Urothelium cell line (cell line): ENCODE measurements at places on chromosomes 12 and 14.
A peak's percentile ranks its signal among the peaks of the same experiment; 100 is the strongest.

DNA sequence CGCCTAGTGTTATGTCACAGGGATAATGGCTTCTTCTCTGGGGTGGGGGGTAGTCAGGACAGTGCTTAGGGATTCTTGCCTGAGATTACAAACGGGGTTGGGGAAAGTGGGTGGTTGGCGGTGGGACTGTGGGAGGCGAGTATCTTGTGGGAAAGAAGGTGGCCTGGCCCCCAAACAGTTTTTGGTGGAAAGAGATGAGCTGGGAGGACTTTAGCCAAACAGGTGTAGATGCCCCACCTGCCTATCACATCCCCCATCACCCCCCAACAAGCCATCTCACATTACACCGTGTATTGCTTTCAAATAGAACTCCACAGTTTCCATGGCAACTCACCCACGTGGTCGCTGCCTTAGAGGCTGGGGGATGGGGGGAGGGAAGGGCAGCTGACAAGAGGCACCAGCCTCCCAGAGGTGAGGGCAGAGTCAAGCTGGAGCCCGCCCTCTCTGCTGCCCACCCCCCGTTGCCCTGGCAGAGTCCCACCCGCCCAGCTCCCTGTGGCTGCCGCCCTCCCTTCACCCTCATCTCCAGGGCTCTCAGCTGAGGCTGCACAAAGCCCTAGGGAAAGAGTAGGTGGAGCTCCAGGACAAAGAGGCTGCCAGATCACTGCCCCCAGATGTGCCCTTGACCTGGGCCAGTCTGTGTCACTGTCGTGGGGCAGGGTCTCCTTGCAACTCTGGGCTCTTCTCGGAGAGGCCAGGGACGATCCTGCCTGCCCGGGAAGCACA is 98.3 kb downstream of the LRRC74A start:
- peak; percentile 63 for DNase-seq

DNA sequence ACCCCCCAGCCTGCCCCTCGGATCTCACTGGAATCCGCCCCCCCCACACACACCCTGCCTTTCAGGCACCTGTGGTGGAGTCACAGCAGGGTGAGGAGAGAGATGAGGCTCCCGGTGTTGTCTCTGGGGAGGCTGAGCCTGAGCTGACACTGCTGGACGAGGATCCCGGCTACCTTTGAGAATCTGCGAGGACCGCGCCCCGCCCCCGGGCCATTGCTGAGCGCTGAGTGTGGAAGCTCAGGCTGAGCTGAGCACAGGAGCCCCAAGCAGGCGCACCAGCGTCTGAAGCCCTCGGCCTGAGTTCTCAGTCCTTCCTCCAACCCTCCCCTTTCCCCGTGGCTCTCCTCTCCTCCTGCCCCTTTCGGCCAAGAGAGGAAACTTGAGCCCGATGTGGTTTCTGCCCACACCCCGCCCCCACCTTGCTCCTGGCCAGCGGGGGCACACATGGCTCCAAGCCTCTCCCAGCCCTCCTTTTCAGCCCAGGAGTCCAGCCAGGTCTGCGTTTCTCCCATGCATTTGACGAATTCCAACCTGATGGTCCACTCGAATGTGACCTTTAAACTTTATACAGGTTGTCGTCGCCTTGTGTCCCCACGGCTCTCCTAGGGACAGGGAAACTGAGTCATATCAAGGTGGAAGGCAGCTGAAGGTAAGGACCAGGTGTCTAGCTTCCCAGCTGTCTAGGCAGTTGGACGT is at the start of gene NFE2:
NFE2 (minus strand) TSS at position 284 of the 696 bp plus-strand sequence. CDS start 5,767 bp downstream, outside the sequence.
- DNase-seq, result peak; percentile 71

DNA sequence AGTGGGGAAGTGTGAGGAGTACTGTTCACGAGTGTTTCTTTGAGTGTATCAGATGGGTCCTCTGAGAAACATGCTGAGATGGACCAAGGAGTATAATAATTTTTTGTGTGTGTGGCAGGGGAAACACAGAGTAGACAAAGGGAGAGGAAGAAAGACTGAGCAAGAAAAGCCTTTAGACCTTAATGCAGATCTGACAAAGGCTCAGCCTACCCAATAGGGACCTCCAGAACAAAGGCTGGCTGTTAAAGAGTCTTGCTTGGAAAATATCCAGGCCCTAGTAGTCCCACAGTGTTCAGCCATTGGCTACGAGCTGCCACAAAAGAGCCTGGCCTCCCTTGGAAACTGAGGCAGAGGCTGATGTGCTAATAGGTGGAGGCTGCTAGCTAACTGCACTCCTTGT is 13.5 kb downstream of the COQ5 start:
- DNase-seq, result no peak

GRCh38 chr12:4984971-4985370 is 58.7 kb upstream of the KCNA5 start:
- DNase-seq, result no peak

- DNase-seq, result no peak
Measured at GRCh38 chr12:51163795-51164194, 9.1 kb downstream of the TFCP2 start.

- DNase-seq, result no peak
Measured at GRCh38 chr14:22819151-22819988, 4.1 kb upstream of the SLC7A7 start.

DNA sequence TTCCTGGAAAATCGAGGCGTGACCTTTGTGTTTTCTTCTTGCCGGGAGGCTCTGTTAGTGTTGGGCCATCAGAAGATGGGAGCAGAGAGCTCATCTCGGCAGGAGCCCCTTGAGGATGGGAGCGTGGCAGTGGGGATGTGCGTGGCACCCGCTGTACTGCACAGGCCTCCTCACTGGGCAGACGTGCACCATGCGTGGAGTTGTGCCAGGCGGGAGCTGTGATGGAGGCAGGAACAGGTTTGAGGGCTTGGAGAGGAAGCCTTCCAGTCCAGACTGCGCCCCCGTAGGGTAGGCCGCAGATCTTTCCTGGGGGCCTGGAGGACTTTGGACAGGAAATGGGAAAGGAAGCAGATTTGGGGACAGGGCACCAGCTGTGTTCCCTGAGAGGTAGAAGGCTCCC is 197.5 kb downstream of the TSPAN9 start:
- DNase-seq, result no peak

- DNase-seq, result no peak
Measured at GRCh38 chr12:51246254-51246853, 7.7 kb downstream of the DAZAP2 start.

GRCh38 chr14:63777024-63777423 is 49.2 kb upstream of the SGPP1 start:
- DNase-seq, result peak; percentile 72

DNA sequence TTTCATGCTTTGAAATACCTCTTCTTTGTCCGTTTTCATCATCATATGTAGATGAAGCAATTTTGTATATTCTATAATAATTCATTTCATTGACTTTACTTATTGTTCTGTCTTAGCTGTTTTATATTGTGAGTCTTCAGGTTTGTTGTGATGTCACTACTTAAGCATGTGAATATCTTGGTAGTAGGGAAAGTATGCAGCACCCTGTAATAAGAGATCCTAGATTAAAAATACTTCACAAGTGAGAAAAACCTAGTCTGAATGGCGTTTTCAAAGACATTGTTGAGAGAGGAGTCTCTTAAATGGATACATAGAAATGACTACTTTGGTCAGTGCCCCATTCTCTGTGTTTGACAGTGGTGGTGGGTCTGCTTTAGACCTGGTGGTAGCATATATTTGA is 61.4 kb downstream of the SLC16A7 start:
- no peak for DNase-seq

GRCh38 chr12:124286414-124286813 is 8.5 kb upstream of the RFLNA start:
- no peak for DNase-seq

DNA sequence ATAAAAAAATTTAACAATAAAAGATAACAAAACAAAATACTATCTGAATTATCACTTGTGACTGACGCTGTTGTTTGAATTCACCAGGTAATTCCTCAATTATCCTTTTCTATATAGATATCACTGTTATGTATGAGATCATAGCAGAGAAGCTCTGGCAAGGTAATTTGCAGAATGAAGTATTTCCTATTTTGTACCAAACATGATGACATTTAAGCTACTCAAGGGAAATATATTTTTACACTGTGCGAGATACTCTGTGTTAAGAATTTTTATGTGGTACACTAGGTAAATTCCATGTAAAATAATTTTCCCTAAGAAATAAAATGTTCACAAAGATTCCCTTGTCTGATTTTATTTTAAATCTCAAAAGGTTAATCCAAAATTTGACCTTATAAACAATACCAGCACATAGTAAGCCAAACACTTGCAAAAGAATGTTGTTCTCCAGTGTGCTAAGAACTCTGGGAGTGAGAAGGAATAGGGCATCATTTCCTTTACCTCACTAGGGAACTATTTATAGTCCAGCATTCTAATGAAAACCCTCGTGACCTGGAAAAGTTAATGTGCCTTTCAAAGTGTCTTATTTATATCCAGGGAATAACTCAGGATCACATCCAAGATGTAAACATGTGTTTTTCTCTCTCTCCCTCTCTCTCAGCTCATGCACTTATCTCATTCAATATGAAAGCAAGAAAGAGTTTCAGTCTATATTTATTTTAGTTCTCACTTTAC is 115.2 kb upstream of the RAP1B start:
- DNase-seq, result peak; percentile 12

DNA sequence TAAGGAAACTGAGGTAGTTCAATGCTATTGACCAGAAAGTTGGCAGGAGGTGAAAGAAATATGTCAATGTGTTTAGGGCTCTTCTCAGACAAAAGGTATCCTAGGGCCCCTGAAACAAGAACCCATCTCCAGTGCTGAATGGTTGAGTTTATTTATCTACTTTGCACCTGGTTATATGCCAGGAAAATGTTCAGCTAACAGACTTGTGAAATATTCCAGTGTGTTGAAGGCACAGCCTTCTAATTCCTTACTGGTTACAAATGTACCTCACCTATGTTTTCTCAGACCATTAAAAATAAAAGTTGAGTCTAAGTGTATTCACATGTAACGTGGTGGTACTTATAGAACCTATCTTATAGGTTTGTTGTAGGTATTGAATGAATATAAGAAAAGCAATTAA is 511.7 kb upstream of the SEL1L start:
- DNase-seq, result no peak

- DNase-seq, result no peak
Measured at GRCh38 chr14:90785876-90786450, 30.3 kb downstream of the TTC7B start.

- DNase-seq, result no peak
Measured at GRCh38 chr14:98189511-98189910, 1082.5 kb downstream of the BCL11B start.

- no peak for DNase-seq
Measured at GRCh38 chr14:96187216-96188031, 17.2 kb upstream of the BDKRB2 start.

- DNase-seq, result no peak
Measured at GRCh38 chr14:102731101-102731870, 46.0 kb upstream of the TRAF3 start.
